ENCODE measurements at places on chromosomes 6 and 20.

DNA sequence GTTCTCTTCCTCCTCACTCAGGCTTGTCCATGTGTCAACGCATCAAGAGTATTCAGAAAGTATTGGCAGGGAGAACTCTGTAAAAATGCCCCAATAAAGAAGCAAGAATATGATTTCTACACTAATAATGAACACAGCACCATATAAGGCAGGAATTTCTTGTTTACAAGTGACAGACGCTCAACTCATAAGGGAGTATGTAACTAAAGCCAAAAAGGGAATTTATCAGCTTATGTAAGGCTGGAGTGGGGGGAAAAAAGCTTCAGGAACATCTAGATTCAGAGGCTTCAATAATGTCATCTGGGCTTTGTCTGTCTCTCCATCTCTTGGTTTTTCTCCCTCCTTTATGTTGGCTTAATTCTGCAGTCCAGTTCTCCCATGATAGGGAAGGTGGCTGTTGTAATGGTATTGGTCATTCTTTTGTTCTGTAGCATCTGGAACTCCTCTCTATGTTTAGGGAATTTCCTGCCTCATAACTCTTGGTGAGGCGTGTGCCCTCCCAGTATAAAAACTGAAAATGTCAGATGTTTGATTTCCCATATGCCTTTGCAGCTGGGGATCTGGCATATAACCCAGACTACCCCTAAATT is 125.1 kb upstream of the COL21A1 start:
- DNase-seq = no peak

DNA sequence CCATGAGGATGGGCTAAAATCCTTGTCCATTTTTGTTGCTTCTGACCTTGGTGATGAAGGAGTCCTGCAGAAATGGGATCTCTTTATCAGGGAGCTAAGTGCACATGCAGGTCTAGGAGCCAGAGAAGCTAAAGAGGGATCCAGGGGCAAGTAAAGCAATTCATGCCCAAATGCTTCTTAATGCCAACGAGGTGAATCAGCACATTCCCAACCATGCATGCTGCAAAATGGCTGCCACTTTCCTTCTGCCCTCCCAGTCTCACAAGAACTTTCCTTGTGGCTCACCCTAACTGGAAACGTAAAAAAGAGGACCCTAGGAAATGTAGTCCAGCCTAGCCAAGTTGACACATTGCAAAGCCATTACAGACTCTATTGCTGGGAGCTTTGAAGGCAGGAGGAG is 298.4 kb downstream of the MAFB start:
- DNase-seq = no peak

DNA sequence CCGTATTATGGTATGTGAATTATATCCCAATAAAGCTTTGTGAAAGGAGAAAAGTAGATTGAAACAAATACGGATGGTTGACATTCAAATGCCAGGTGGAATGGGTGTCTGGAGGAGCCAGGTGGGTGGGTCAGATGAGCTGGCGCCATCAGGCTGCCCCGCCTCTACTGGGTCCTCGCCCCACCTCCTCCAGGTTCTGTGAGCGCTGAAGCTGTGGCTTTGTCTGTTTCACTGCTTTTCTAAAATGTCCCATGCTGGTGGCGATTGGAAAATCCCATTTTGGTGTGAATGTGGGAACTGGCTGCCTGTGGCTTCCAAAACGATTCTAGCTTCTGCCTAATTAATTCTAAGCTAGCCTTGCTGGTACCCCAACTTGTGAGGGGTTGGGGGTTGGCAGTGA is 16.5 kb downstream of the DUSP22 start:
- DNase-seq = no peak

GRCh38 chr6:158595223-158595622 is 35.3 kb downstream of the TMEM181 start:
- no peak for DNase-seq

DNA sequence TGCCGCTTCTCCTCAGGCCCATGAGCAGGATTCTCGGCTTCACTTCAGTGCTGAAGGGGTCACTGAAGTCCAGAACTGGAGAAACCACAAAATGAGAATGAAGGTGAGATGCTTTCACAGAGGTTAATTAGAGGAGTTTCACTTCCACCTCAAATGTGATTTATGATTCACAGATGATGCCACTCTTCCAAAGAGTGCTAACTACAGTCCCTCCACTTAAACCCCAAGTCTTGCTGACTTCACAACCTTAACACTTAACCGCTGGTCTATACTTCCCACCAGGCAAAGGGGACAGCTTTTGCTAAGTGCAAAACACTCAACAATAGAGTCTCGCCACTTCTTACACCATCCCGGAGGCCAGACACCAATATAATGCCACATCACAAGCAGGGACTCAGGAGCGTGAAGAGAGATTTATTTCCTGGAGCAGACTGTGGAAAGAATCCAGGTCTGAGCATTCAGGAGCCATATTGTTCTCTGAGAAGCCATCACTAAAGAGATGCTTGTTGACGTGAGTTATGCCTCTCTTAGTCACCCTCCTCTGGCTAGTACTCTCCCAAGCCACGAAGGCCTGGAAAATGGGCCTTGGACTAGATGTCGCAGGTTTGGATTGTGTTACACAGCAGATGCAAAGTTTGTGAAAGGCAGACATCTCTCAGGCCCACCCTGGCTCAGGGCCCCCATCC is 24.4 kb downstream of the RRAGD start:
- DNase-seq = no peak

- DNase-seq = no peak
Measured at GRCh38 chr20:49631061-49631716, 63.3 kb upstream of the PTGIS start.

- no peak for DNase-seq
Measured at GRCh38 chr20:57481281-57481711, 43.6 kb downstream of the CTCFL start.

GRCh38 chr6:51996296-51996947 is 91.0 kb downstream of the PKHD1 start:
- DNase-seq = no peak

DNA sequence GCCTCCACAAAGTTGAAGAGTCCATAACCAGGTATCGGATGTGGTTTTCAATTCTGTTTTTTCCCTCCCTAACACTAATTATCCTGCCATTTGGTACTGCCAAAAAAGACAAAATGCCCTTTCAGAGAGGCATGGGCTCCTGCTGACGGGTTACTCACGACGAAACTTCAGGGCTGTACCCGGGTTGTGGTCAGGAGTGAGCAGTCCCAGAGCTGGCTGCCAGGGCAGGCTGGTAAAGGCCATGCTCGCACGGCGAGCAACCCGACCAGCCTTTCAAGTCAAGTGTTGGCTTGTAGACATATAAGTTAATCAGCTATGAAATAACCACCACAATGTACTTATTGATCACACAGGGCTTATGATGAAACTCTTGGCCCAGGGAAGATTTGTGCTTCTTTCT is 152.5 kb downstream of the FOXC1 start:
- DNase-seq = no peak

- DNase-seq = no peak
Measured at GRCh38 chr20:10115021-10115420, 80.2 kb downstream of the ANKEF1 start.

DNA sequence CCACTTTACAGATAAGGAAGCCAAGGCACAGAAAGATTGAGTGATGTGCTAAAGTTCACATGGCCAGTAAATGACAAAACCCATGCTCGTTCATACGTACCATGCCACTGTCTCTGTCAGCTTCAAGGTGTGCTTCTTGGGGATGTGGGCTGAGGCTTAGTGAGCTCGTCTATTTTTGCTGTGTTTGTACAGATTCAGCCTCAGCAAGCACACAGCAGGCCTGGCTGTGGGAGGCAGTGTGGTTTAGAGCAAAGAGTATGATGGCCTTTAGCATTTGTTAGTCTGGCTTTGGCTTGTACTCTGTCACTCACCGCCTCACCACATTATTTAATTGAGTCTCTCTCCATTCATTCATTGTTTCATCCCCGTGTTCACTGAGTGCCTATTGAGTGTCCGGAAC is 55.3 kb downstream of the BMP6 start:
- DNase-seq = no peak

- DNase-seq = no peak
Measured at GRCh38 chr6:107662333-107662732, 161.8 kb downstream of the SCML4 start.

GRCh38 chr6:71478834-71479541 is 190.4 kb downstream of the OGFRL1 start:
- no peak for DNase-seq

DNA sequence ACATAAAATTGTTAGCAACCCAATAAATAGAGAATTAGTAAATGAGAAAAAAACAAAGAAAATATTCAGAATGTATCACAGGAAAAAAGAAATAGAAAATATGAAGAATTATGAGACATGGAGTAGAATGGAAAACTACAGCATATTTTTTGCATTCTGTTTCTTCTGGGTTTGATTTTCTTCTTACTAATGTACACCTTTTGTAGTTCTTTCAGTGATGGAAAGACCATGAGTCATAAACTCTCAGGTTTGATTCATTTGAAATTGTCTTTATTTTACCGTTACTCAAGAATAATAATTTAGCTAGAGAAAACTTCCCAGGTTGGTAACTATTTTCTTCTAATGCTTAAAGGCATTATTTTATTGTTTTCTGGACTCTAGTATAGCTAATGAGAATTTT is 90.3 kb upstream of the TMEM170B start:
- DNase-seq = no peak

DNA sequence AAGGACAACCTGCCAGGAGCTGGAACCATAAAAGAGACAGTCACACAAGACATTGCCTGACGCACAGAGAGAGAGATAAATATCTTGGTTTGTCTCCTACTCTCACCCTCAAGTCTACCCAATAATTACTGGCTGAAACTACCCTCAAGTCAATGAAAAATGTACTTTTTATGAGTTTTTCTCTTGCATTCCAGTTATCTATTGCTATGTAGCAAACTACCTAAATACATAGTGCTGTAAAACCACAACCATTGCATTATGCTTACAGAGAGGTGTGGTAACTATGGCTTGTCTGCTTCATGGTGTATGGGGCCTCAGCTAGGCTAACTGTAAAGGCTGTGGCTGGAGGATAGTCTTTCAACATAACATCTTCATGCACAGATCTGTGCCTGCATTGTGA is 247.8 kb downstream of the HAO1 start:
- no peak for DNase-seq

- DNase-seq = no peak
Measured at GRCh38 chr20:11918981-11919380, 1.3 kb downstream of the BTBD3 start.

DNA sequence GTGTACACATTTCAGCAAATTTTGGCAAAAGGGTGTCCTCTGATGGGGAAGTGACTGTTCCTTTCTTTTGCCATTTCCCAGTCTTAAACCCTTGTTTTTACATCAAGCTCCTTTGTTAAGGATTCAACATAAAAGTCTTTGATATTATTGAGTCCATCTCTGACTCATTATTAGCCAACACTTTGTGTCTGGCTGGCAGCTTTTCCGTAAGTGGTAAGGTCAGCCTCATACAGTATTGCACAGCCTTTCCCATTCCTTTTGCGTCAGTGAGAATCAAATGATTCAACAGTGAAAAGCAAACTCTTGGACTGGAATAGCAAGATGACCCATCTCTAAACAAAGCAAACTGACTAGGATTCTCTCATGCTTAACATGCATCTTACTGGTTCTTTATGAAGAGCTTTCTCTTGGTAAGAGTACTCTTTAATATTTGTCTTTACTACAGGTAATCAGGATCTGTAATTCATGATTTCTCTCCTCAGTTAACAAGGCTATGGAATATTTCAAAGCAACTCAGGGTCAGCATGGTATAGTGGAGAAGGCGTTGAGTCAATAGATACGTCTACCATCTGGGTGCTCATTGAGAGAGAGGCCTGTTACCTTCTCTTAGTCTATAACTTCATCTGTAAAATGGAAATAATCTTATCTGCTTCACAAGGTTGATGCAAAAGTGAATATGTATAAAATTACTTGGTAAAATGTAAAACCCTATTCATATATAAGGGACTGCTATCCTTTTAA is 183.6 kb downstream of the PRL start:
- no peak for DNase-seq

DNA sequence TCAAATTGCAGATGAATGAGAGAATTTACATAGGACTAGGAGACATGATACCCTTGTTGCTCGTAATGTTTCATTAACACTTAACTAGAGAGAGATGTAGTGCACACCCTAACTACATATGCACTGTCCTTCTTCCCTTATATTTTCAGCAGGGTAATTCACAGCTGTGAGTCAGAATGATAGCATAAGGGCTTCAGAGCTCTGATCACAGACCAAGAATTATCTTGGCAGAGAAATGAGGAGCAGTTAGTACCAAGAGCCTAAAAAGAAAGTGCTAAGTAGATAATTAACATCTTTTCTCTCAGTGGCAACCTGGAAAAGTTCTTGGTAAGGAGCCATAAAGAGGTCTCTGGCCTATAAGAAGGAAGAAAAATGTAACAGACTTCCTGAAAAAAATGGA is 35.8 kb downstream of the GRIK2 start:
- no peak for DNase-seq

- no peak for DNase-seq
Measured at GRCh38 chr6:133606852-133607251, 282.1 kb upstream of the TCF21 start.

DNA sequence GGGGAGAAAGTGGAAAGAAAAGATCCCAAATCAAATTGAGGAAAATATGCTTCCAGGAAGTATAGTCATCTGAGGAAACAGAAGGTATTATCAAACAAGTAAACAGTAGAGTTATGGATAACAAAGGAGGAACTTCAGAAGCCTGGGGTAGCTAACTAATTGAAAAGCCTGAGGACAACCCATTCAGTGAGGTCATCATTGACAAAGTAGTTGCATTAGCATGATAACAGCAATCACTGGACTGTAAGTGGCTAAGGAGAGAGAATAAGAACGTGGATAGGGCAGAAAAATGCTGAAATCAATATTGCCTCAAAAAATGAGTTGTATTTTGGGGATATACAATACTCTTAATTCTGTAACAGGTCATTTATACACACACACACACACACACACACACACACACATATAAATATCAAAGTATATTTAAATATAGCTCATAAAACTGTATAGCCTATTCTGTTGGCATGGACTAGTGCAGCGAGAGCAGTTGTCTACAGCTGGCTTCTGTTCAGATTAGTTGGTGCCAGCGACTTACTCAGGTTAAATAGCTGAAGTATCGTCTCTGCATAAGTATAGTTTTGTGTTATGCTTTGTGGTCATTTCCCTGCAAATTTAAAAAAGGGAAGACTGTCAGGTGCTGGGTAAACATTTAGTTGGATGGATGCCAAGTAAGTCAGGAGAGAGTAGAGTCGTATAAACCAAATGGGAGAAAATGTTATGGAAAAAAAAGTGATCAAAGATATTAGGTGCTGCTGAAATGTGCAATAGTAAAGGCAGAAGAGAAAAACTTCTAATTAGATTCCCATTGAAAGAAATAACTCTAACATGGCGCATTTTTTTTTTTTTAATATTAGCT is 33.8 kb upstream of the CTAGE9 start:
- no peak for DNase-seq

- DNase-seq = no peak
Measured at GRCh38 chr20:2213401-2213800, 82.4 kb upstream of the TGM3 start.
